Activated CD8-positive, alpha-beta memory T cell treated with anti-CD3 and anti-CD28 coated beads for 1 hour (primary cell): ENCODE measurements at places on chromosomes 3 and 15.

GRCh38 chr3:197343111-197343510, 44.7 kb upstream of the DLG1 start:
- no peak for DNase-seq

- no peak for DNase-seq
Measured at GRCh38 chr15:34841262-34841725, 45.9 kb upstream of the ACTC1 start.

- no peak for DNase-seq
Measured at GRCh38 chr3:125220183-125220582, 7.6 kb upstream of the SLC12A8 start.

GRCh38 chr3:143445118-143445517, 325.5 kb downstream of the CHST2 start:
- no peak for DNase-seq

DNA sequence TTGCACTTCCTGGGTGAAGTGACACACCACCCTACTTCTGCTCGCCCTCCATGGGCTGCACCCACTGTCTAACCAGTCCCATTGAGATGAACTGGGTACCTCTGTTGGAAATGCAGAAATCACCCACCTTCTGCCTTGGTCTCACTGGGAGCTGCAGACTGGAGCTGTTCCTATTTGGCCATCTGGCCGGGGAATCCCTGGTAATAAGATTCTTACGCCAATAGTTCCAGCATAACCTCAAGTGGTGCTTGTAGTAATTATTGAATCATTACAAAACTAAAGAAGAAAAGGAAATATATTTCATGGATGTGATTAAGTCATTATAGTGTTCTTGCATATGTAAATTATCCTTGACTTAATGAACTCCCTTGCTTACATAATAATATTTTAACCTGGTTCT, 841.9 kb downstream of the CADM2 start:
- no peak for DNase-seq

- DNase-seq, result no peak
Measured at GRCh38 chr3:136193278-136194054, 2.7 kb downstream of the MSL2 start.

GRCh38 chr15:94282269-94283250, 51.2 kb downstream of the MCTP2 start:
- no peak for DNase-seq

GRCh38 chr3:16013568-16013967, 160.9 kb upstream of the GALNT15 start:
- DNase-seq, result no peak

DNA sequence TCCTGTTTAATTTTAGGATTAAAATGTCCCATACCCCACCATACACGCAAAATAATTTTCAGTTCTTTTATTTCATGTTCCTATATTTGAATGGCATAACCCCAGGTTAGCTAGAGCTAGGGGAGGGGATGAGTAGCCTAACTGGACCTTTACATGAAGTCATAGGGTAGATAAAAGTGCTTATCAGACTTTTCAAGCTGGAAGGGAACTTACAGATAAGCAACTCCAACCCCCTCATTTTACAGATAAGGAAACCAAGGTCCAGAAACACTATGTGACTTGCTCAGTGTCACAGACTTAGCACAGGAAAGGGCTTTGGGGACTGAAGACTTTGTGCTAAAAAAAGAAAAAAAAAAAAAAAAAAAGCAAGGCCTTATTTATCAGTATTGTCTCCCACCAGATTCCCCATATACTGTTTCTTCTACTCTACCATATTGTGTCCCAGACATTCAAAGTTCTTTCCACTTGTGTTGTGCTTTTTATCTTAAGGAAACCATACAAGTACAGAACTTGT, 10.6 kb upstream of the TNIK start:
- no peak for DNase-seq

GRCh38 chr3:110758208-110758607, 313.4 kb upstream of the NECTIN3 start:
- DNase-seq, result no peak

GRCh38 chr15:100684591-100684990, 82.2 kb downstream of the ASB7 start:
- no peak for DNase-seq

GRCh38 chr3:37770938-37771918, 90.5 kb upstream of the CTDSPL start:
- DNase-seq, result no peak

DNA sequence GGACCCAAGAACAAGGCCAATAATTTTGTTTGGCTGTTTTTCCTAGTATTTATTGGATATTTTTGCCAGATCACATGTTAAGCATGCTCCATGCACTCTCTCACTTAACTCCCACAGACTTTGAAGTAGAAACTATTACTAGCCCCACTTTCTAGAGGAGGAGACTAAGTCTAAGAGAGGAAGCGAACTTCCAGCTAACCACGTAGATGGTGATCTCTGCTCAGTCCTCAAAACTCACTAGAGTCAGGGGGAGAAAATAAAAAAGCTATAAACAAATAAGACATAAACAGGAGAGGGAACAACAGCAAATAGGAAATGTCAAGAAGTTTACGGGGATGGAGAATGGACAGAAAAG, 481.0 kb upstream of the PROK2 start:
- no peak for DNase-seq

DNA sequence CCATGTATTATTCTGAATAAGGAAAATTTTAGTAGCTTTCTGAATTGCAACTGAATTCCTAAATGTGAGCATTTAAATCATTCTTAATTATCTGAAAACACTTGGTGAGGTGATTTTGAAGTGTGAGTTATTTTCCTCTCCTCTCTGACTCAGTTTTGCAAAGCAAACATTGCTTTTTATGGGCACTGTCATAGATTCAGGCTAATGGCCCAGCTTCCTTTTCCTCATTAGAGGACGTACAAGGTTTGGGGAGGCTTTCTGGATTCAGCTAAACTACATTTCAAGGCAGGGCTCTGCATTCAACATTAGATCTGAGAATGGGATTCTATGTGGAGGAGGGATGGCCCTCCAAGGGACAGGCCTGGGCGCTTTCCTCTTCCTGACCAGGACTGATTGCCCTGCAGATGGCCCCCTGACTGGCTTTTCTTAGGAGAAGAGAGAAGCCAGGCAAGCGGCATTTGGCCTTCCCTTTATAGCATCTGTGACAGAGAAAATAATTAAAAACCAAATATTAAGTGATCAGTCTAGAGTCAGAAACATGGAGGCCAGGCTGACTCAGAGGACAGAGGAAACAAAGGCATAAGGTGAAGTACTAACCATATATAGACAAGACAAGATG, 53.0 kb upstream of the STXBP5L start:
- DNase-seq, result no peak
